Tibial nerve (tissue), 4 donors: ENCODE measurements at places on chromosomes 5 and 9.

GRCh38 chr9:27344776-27345175, 47.8 kb upstream of the EQTN start:
- no peak for DNase-seq

DNA sequence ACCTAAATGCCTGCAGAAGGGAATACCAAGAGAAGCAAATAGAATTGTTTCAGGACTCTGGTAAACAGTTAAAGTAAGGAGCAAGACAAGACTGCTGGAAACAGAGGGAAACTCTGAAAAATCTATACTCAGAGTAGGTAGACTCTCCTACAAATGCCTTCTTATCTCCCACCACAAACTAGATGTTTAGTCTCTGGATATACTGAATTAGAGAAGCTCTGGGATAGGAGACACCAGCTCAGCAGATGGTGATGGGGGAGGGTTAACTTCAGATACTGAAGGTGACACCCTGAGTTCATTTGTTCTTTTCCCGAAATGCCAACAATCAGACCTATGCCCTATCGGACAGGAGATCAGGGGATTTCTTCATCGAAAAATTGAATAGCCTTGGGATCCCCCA, 54.1 kb upstream of the CHD1 start:
- DNase-seq: no peak

DNA sequence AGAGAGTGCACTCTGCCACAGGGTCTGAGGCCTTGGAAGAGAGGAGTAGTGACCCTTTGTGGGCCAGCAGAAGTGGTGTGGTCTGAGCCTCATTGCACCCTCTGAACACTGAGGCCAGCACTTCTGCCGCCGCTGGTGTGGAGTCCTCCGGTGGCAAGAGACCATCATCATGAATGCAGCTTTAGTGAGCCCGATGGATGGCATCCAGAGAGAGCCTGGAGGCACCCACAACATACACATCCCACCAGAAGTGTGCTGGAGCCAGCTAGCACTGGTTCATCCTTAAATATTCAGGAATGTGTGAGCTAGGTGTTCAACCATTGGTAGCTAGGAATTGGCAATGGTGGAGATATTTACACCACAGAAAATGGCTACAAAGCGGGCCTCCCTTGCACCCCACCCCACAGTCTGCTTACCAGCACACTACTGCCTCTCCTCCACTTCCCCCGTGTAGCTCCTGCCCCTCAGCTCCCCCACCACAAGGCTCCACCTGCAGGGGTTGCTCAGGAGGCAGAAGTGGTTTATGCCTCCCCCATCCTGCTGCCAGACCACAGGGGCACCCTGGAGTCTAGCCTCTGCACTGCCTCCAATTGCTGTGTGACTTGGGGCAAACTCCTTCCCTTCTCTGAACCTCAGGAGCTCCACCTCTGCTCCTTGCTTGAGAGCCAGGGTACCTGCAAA, 16.4 kb downstream of the SLC6A7 start:
- DNase-seq: no peak

GRCh38 chr9:108606401-108606800, 249.4 kb downstream of the ACTL7B start:
- no peak for DNase-seq

GRCh38 chr5:7857926-7858632, 7.1 kb upstream of the CFAP90 start:
- DNase-seq: no peak
